ENCODE measurements at places on chromosomes 12 and 14. TPM values are rescaled to one million over a fixed set of nuclear protein-coding genes. Genes with fewer than 3 reads are reported as not detected.

The SIVA1 gene
- 157 TPM for polyA plus RNA-seq

GRCh38 chr12:51866762-51867161 lies 18.2 kb upstream of the FIGNL2 start:
- DNase-seq = no peak

GRCh38 chr12:96233939-96234461 lies 39.8 kb downstream of the ELK3 start:
- no peak for DNase-seq

The FCF1 gene
- 86.3 TPM for polyA plus RNA-seq

DNA sequence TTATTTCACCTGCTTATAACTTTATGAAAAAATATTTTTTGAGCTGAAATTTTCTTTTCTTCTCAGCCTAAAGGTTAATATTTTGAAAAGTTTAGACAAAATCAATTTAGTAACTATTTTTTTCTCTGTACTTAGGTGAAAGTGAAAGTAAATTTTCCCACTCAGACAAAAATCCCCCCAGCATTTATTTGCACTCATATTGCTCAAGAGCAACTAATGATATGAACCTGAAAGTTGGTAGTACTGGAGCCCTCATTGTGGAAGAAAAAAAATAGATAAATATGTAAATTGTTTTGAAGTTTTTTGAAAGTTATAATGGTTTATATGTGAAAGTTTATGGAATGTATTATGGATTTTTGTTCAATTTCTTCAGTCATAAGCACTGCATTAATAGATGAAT lies 1005.9 kb upstream of the ATXN7L3B start:
- no peak for DNase-seq

- DNase-seq = no peak
Measured at GRCh38 chr12:113136990-113137511, 1.5 kb upstream of the RASAL1 start.

- DNase-seq = no peak
Measured at GRCh38 chr14:99679996-99680395, 4.1 kb upstream of the CYP46A1 start.

The GPRC5D gene
- polyA plus RNA-seq = not detected
